ENCODE measurements at places on chromosomes 1 and 21.

DNA sequence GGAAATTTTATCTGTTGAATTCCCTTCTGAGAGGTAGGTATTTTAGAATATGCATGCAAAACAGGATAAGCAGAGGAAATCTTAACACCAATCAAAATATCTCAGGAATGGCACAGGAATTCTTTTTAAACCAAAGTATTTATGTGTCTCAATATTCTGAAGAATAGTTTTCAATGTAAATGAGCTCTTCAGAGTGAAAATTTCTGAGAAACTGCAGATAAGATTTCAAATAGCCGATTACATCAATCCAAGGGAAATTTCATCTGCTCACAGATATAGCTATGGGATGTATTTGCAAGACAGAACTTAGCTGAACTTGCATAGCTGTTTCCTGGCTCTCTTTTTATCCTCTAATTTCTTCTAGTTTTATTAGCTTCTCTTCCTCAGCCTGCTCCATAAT is 209.5 kb downstream of the GRIK1 start:
- DNase-seq, result no peak

- no peak for DNase-seq
Observed at GRCh38 chr1:154258784-154259183, 13.6 kb upstream of the HAX1 start.

DNA sequence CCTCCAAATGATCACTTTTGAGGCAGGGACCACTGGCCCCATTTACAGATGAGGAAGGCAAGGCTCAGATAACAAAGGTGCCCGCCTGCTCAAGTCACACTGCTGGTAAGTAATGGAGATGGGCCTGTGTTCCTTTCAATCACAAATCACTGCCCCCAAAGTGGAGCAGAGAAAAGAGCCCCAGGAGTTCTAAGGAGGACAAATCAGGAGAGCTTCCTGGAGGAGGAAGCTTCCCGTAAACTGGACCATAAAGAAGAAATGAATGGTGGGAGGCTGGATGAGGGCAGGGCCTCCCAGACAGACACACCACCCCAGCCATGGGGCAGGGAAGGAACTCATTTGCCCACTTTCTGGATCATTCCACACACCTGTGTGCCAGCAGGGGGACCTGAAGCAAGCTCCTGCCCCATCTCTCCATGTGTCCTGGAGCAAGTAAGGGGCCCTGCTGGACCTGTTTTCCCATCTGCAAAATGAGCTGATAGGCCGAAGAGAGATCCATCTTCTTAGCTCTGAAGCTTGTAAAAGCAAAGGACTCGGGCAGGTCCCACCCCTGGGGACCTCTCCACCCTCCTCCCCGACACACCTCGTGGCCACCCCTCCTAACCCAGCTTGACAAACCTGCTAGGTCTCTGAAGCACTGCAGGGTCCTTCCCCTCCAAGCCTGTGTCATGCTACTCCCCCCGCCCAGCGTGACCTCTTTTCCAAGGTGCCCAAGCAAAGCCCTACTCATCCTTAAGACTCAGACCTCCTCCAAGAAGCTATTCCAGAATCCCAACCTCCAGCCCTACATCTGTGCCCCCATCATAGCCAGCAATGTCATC is 5.5 kb downstream of the LAPTM5 start:
- no peak for DNase-seq

DNA sequence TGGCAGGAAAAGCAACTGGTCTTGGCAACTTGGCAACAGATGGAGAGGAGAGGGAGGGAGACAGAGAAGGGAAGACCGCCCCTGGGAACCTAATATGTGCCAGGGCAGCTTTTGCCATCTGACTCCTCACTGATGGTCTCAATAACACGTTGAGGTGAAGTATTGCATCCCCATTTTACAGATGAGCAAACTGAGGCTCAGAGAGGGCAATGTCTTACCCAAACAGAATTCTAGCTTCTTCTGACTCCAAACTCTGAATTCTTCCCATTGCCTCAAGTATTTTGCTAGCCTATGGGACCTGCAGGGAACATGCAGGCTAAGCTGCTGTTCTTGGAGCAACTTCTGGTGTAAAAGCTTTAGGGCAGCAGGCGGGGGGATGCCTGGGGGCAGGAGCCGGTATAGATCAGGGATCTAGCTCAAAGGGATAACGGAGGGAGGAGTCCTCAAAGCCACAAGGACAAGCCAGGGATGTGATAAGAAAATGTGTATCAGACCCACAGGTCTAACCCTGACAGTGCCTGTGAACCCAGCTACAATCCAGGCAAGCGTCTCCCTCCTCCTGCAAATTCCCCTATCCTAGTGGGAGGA is 7.2 kb upstream of the GUCA2A start:
- no peak for DNase-seq

GRCh38 chr1:164311377-164311776 is 247.6 kb upstream of the PBX1 start:
- no peak for DNase-seq

DNA sequence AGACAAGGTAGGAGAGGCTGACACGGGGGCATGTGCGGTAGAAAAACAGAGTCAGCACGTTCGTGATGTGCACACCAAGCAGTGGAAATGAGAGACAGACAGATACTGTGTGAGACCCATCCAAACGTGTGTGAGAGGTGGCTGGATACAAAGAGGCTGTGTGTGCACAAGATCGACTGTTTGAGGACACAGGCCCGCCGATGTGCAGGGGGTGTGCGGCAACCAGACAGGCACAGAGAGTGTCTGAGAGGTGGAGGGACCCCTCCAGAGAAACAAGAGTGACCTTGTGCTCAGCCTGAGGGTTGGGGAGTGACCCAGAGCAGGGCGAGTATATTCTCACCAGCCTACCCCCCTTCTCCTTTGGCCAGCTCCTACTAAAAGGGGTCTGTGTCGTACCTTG is 97.8 kb upstream of the IPO9 start:
- no peak for DNase-seq

- no peak for DNase-seq
Observed at GRCh38 chr1:1256956-1257871, 10.7 kb upstream of the C1QTNF12 start.

DNA sequence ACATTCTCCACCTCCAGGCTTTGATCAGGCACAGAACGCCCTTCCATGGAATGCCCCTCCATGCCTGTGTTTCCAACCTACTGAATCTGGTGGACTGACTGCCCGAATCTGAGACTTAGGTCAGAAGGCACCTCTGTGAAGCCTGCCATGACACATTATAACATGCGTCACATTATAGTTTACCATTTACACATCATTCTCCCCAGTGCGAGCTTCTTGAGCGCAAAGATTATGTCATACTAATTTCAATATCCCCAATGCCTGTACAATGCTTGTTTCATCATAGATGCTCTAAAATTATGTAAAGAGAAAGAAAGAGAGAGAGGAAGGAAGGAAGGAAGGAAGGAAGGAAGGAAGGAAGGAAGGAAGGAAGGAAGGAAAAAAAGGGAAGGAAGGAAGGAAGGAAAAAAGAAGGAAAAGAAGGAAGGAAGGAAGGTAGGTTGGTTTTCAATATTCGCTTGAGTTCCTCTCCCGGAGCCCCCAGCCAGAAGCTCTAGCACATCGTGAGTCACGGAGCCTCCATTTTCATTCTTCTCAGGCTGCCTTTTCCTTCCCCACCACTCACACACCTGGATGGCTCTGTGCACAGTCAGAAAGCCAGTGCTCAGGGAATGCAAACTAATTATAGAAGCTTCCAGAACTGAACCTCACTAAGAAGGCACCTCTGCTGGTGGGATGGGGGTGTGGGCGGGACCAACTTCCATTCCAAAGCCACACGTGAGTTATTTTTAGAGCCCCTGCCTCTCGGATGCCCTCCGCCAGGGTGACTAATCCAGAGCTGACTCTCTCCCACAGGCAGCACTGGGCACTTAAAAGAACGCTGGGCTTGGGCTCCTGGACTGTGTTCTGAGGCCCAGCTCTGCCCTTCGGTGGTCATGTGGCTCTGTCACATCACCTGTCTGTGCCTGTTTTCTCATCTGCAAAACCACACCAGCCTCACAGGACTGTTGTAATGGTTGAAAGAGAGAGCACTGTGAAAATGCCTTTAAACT is 27.4 kb downstream of the LAMB3 start:
- no peak for DNase-seq

- no peak for DNase-seq
Observed at GRCh38 chr1:9207086-9207485, 27.5 kb upstream of the H6PD start.

- DNase-seq, result no peak
Observed at GRCh38 chr1:171637928-171638576, 14.4 kb downstream of the MYOC start.

DNA sequence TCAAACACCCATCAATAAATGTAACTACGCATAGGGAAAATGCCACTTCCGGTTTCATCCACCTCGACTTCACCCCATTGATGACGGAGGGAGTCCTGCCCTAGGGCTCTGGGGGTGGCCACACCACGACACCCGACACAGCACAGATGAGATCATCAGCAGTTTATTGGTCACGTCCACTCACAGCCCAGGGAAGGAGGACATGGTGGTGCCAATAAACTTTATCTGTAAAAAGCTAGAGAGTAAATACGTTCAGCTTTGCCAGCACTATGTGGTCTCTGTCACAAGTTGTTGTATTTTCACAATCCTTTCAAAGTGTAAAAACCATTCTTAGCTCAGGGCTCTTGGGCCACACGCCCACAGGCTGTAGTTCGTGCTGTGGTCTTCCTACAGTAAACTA is 16.3 kb downstream of the SETD4 start:
- no peak for DNase-seq

DNA sequence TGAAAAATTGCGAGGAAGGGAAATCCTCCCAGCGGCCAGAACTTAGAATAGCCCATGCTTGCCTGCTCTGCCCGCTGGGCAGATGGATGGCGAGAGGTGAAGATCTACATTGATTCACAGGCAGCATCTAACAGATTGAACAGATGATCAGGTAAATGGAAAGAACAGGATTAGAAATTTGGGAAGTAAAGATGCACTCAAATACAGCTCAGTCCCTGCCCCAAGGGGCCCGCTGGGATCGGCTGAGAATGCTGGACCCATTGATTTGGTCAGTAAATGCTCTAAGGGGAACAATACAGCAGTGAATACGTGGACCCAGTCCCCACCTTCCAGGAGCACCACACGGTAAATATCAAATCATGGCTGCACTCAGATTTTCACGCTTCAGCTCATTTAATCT is 248.2 kb downstream of the MATN1 start:
- DNase-seq, result no peak

- no peak for DNase-seq
Observed at GRCh38 chr1:192003295-192004077, 154.8 kb upstream of the RGS18 start.

GRCh38 chr1:13619909-13620308 is 36.3 kb downstream of the PDPN start:
- DNase-seq, result no peak

GRCh38 chr1:27542463-27543273 is 52.7 kb upstream of the WASF2 start:
- no peak for DNase-seq

GRCh38 chr1:1429671-1430073 is 5.8 kb upstream of the VWA1 start:
- DNase-seq, result no peak

GRCh38 chr1:109484519-109484975 is 842 bp downstream of the ATXN7L2 start:
- DNase-seq, result no peak

- no peak for DNase-seq
Observed at GRCh38 chr1:56838759-56839158, 15.8 kb upstream of the C8A start.

DNA sequence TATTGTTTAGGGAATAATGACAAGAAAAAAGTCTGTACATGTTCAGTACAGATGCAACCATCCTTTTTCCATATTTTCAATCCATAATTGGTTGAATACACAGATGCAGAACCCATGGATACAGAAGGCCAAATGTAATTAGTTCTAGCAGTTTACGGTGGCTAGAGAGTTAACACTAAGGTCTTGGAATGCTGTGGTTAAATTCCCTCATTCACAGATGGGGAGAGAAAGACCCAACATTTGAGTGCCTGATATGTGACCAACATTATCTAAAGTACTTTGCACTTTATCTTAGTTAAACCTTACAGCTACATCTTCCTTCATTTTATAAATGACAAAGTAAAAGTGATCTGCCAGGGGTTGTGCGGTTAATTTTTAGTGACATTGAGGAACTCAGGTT is 5.3 kb downstream of the SCMH1 start:
- DNase-seq, result no peak

GRCh38 chr1:9289711-9290485 is 2.8 kb upstream of the SPSB1 start:
- peak; percentile 71 for DNase-seq
